ENCODE measurements at places on chromosomes 5 and 9. TPM values are rescaled to one million over a fixed set of nuclear protein-coding genes. Genes with fewer than 3 reads are reported as not detected.

CCDC183 gene
- total RNA-seq: 0.84 TPM

GRCh38 chr5:14560091-14560595 lies 21.4 kb upstream of the OTULINL start:
- peak; percentile 9 for DNase-seq

DND1 gene
- 1.1 TPM for total RNA-seq

- DNase-seq: no peak
Observed at GRCh38 chr9:70438341-70438928, 24.0 kb upstream of the KLF9 start.

IL9 gene
- total RNA-seq: not detected

CD14 gene
- not detected for total RNA-seq

DNA sequence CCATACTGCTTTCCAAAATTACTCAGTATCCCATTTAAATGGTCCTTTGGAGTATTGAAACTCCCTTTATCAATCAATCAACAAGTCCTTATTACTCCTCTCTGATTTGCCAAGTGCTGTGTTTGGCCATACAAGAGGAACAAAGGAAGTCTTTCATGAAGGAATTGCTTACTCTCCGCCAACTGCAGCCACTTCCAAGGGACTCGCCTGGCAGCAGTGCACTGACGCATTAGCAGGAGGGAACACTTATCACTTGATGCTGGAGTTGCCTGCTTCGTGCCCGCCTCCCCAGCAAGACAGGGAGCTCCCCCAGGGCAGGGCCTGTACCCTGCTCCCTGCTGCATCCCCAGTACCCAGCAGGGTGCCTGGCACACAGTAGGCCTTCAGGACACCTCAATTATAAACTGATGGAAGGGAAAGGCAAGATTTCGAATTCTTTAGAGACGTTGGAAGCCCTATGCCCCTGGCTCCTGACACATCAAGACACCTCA lies 97.9 kb downstream of the CRB2 start:
- no peak for DNase-seq

DNA sequence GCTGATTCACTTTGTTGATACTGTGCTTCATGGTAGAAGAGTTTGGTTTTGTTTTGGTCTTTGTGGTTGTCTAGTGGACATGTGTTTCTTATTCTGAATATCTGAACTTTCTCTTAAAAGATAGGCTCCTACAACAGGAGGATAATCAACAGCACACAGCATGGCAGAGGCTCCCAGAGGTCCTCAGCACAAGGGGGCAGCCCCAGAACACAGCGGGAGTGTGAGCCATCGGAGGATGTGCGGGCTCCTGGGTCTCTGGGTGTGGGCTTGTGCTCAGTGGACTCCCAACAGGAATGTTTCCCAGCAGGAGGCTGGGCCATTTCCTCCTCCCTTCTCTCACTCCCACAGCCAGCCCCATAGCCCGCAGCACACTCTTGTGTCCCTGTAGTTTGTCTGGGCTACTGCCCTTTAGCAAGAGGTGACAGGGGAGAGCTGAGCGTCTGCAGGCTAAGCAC lies 164.3 kb upstream of the OTULINL start:
- no peak for DNase-seq

C9 gene
- not detected for total RNA-seq
